NCI-H1417 treated with DMSO at 0.1 percent for 48 hours (cell line): ENCODE measurements at places on chromosomes 7 and 10.
A peak's percentile ranks its signal among the peaks of the same experiment; 100 is the strongest.

- no peak for DNase-seq
Observed at GRCh38 chr10:118203461-118203860, 138.7 kb downstream of the FAM204A start.

DNA sequence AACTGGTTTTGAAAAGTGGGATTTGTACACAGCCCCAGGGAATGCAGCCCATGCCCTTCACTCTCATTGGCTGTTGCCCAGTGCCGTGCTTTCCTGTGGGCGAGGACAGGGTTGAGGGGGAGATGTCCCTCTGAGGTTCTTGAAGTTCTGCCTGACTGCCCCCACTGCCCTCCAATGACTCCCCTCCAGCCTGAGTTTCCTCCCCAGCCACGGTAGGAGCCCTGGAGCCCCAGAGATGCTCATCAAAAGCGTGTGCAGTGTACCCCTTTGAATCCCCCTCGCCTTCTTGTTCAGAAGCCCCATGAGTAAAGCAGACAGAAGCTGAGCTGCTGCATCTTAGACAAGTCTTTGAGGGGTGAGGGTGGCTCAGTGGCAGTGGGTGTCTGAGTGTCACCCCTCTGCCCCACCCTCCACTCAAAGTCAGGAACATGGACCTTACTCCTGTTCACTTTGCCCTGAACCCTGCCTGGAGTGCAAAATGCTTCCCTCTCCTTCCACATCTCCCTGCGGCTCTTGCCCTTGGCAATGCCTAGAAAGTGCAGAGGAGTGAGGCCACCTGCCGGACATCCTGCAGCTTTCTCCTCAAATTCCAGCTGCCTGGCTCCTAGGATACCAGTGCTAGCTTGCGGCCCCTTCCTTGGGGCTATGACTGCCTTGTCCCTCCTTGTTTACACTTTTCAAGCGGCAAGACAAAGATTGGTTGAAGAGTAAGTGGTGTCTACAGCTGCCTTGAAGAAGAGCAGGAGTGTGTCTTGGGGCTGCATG lies 19.9 kb downstream of the FAM241B start:
- DNase-seq: no peak

GRCh38 chr7:140475747-140476333 lies 3.5 kb downstream of the MKRN1 start:
- peak; percentile 58 for DNase-seq

GRCh38 chr10:47035171-47035818 lies 124.1 kb downstream of the PTPN20 start:
- DNase-seq: no peak

DNA sequence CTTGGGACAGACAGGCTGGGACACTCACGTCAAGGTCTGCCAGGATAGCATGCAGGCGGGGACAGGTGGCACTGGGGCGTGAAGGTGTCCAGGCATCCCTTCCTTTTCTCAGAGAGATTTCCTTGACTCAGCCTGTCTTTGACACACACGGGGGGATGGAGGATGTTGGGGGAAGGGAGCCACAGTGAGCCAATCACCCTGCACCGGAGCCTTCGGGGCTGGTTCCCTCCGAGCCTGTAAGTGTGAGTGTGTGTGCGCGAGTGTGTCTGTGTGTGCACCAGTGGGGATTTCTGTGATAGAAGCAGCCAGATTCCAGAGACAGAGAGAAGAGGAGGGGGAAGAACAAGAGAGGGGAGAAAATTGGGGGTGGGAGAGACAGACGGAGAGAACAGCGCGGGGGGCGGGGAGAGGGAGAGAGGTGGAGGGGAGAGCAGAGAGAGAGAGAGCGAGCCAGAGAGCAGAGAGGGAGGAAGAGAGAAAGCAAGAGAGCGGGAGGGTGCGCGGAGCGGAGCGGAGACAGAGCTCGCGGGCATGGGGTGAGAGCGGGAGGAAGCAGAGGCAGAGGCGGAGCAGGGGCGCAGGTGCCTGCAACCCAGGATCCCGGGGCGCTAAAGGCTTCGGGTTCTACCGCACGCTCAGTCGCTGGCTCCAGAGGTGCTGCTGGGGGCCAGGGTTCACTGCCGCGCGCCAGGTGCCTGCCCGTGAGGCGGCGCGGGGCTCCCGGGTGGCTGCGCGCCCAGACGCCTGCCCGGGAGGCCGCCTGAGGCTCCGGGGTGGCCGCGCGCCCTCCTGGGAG lies 466 bp upstream of the GPR26 start:
- no peak for DNase-seq

DNA sequence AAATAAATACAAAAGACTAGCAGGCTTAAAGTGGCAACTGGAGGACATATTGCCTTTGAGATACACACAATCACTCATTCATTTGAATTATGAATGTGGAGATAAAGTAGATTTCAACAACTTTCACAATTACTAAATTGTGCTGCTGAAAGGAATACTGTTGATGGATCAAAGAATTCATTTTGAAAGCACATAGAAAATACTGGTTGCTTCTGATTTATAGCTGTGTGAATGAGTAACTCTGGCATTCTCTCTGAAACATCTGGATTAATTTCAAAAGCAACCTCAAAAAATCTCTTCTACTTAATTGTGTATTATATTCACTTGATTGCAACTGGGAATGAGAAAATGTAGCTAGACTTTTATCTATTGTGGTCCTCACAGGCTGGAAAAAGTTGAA lies 397.6 kb downstream of the THSD7A start:
- DNase-seq: no peak

- no peak for DNase-seq
Observed at GRCh38 chr10:45425621-45426563, 51.9 kb downstream of the ALOX5 start.

DNA sequence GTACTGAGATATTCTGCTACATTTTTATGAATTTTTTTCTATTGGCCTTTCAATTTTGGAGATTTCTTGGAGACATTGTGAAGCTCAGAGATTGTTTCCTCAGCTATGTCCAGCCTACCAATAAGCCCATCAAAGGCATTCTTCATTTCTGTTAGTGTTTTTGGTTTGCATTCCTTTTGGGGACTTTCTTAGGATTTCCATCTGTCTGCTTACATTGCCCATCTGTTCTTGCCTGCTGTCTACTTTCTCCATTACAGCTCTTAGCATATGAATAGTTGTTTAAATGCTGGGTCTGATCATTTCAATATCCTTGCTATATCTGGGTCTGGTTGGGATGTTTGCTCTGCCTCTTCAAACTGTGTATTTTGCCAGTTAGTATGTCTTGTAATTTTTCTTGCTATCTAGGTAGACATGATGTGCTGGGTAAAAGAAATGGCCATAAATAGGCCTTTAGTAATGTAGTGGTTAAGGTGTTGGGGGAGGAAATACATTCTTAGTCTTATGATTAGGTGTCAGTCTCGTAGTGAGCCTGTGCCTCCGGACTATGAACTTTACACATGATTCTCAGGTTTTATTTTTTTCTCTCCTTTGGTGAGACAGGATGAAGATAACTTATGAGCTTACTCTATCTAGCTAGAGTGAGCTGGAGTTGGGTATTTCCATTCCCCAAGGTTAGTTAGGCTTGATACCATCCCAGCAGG lies 32.6 kb upstream of the NME8 start:
- no peak for DNase-seq

DNA sequence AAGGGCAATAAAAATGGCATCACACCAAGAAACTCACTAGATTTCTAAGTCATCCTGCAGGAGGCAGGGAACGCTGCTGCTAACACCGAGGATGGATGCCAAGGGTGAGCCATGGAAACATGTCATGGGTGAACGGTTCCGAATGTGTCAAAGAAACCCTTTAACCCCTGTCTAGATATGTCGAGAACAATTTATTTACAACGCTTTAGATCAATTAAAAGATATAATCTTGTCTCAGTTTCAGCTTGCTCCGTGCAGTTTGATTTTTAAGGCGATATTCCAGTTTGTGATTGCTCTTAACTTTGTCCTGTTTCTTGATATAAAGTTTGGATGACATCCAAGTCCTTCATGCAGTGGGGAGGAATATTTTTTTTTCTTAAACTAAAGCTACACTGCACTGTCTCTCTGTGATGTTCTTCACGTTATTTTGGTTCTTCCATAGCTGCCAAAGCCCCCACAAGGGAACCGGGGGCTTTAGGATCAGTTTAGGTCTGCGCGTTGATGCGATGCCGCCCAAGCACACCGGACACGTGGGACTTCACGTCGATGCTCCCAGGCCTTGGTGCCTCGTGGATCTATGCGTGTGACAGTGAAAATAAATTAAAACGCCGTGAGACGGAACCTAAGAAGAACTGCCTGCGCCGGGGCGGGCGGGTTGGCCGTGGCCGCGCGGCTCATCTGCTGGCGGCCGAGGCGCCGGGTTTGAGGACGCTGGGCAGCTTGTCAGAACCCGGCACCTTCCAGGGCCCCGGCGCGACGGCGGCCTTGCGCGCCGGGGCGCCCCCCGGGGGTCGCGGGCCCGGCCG lies 220.3 kb downstream of the PHTF2 start:
- no peak for DNase-seq

GRCh38 chr10:98253499-98253898 lies 14.5 kb downstream of the LOXL4 start:
- no peak for DNase-seq

DNA sequence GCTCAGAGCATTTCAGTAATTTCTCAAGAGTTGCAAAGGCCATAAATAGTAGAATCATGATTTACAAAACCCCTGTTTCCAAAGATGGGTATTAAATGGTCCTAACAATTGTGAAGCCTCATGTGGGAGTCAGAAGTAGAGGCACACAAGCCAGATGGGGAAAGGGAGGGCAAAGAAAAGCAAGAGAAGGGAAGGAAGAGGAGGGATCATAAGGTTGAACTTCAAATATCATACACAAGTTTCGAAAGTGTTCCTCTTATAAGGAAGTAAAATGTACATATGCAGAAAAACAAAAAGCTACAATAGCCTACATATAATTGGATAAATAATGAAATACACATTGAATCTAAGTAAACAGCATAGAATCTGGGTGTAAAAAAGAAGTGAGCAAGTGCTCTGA lies 6.0 kb downstream of the LIPN start:
- no peak for DNase-seq

GRCh38 chr10:52300599-52301277 lies 13.3 kb upstream of the DKK1 start:
- no peak for DNase-seq

DNA sequence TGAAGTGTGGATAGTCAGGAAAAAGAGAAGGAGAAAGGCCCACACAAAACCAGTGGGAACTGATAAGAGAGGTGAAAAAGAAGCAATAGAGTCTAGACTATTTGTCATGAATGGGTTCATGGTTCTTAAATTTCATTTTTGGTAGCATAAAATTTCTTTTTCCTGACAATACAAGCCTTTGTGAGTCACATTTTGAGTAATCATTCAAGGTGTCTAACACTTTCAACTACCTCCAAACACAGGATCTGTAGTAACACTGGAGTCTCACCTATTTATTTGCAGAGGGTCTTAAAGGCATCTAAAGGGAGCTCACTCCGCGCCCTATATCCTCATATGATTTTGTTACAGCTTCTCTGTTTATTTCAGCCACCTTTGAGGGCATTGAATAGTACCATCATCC lies 96.0 kb downstream of the SAMD9 start:
- no peak for DNase-seq

- DNase-seq: no peak
Observed at GRCh38 chr10:791639-792038, 102.2 kb upstream of the DIP2C start.

- DNase-seq: no peak
Observed at GRCh38 chr7:155377071-155377837, 79.6 kb downstream of the INSIG1 start.

DNA sequence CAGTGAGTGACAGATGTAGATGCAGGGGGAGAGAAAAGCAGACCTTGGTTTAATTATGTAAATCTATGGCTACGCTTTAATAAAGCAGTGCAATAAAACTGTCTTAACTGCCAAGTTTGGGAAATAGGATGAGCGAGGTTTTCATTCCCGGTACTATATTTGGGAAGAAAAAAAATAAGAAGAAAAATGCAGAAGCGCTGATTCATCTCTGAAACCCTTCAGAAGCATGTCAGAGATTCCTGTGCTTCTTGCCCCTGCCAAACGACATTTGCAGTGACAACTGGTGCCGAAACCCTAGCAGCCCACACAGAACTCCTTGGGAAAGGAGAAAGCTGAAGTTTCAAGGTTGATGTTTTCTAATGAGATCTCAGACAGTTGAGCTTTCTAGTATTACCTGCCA lies 380.7 kb downstream of the REEP3 start:
- DNase-seq: no peak

DNA sequence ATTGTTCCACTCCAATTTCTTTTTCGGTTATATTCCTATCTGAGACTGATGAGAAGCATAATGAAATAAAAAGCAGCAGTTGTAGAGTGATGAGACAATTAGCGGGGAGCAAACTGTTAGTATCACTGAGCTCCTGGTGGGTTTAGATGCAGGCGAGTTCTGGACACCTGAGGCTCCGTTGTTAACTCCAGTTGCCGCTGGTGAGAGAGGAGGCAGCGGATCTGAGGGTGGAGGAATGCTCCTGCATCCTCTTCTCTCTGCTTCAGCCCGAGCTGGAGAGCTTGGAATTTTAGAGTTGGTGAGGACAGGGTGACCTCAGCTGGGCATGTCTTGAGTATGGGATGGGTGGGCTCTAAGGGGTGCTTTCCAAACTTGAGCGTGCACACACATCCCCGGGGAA lies 31.4 kb downstream of the LRMDA start:
- no peak for DNase-seq

GRCh38 chr10:34721208-34721840 lies 93.8 kb downstream of the PARD3 start:
- no peak for DNase-seq

DNA sequence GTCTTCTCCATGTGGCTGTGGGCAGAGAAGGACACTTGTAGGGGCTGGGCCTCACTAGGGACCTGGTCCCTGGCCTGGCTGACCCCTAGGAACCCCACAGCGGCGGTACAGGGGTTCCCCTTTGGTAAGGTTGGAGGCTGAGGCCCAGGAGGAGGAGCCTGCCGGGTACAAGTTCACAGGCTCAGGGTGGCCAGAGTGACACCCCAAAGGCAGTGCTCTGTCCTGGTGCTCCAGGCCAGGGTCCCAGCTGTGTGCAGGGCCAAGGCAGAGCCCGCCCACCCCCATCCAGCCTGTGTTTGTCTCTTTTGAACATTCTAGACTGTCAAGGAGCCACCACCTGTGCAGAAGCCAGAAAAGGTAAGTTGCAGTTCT lies 23.3 kb downstream of the ANTXRL start:
- DNase-seq: no peak

GRCh38 chr7:132348341-132348740 lies 227.9 kb downstream of the PLXNA4 start:
- DNase-seq: no peak
